ENCODE measurements at places on chromosomes 3 and 15. TPM values are rescaled to one million over a fixed set of nuclear protein-coding genes. Genes with fewer than 3 reads are reported as not detected.

DNA sequence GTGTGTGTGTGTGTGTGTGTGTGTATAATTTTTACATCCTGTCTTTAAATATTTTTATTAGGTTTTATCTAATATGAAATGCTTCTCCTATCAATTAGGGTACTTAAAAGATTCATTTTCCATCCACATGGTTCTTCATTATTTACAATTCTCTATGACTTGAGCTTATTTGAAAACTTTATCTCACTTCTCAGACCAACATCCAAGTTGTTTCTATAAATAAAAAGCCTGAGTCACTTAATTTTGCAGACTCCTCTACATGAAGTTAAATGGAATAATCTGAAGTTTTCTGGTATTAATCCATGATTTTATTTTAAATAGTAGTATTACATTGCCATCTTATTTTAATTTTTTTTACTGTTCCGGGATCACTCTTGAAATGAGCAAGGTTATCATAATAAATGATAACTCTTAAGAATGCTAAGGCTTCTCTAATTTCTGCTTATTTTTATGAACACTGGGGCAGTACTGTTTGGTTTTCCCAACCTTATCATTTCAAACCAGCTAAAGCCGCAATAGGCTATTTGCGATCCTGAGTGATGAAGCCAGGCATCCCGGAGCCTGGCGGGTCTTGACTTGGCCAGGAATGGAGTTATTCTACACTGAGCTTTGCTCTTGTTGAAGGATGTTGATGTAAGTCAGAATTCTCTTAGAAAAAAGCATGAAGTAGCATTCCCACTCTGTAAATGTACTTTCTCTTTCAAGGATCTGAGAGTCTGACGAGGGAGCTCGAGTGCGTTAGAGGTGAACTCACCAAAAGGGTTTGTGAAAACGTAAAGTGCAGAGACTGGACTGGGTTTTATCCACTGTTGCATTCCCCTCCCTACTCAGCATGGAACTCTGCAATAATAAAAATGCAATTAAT lies 220.2 kb upstream of the LRTM1 start:
- DNase-seq = no peak

DNA sequence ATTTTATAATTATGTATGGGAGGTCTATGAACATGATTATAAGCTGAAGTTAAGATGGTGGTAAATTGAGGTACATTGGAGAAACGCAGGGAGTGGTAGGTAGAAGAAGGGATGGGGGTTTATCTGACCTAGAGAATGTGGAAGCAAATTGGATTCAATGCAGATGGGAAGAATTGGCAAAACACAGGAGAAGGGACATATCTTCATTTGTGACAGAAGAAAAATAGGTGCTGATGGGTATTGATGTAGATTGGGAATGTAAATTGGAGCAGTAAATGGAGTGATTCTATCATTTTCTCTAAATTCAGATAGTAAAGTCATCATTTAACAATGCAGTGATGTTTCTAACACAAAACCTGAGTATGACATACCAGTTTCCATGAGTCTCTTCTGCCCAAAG lies 39.7 kb upstream of the AADAC start:
- DNase-seq = no peak

DNA sequence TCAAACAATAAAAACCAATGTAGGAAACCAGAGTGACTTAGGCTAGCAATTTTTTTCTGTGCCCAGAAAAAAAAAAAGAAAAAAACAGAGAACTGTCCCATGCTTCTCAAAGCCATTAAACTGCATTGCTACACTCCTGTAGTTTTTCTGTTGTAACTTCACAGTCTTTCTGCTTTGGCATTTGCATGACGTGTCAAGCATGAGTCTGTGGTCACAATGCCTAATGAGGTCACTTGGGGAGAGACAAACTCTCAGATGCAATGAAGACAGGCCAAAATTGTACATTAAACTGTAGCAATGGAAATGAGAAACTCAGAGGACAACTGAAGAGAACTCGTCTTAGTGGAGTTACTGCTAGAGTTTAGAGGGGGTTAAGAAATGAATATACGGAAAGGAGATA lies 30.8 kb downstream of the CCDC80 start:
- no peak for DNase-seq

- no peak for DNase-seq
Observed at GRCh38 chr3:118527514-118528044, 507.1 kb downstream of the IGSF11 start.

DNA sequence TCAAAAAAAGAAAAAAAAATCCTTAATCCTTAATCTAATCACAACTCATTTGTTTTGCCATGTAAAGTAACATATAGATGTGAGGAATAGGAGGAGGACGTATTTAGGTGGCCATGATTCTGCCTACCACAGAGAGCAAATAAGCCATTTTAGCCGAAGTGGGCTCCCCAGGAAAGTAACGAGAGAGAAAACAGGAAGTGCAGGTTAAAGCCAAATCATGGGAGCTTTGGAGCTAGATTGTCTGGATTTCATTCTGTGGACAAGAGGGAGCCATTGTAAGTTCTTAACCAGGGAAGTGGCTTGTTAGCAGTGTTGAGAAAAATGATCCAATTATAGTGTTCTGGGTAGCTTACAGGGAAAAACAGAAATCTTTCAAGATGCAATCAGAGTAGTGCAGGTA lies 9.4 kb downstream of the TMOD2 start:
- DNase-seq = no peak

DNA sequence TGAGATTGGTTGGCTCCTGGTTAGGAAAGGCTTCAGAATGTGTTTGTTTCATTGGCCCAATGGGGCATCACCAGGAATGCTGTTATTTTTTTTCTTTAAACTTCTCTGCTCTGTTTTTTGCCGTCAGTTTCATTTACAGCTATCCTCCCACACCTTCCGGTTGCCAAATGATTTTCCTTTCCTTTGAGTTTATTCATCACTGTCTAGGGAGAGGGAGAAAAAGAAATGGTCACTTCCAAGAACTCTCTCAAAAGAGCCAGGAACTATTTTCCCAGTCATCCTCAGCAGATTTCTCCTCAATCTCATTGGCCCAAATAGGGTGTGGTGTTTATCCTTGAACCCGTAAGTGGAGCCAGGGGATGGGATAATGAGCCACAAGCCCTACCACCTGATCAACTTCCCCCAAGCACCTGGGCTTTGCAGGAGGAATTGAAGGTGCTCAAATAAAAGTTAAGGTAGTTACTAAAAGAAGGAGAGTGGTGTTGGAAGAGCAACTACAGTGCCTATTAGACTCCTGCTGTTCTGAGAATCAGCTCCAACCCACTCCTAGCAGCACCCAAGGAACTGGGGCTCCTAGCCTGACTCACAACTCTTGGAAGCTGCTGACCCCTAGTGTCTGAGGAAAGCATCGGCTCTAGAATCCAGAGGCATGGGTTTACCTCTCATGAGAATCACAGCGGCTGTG lies 183.8 kb upstream of the IL12A start:
- DNase-seq = no peak

Gene RPL39L
- 4.7 TPM for total RNA-seq
